ENCODE measurements at places on chromosomes 2 and 18.

- no peak for DNase-seq
Measured at GRCh38 chr2:228866781-228867180, 404.3 kb downstream of the PID1 start.

DNA sequence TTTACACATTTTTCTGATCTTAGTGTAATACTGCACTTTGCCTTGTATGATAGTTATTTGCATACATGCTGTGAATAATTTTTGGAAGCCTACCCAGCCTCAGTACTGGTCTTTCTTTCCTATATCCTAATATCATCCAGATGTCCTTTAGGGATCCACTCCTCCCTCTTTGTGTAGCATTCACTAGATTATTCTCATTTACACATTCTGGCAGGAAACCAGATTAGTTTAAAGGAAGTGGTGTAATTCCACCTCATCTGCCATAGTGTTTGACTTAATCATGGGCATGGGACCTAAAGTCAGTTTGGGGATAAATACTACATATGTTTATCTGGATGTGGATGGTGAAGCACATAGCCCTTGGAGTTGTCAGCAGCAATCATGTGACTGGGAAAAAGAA, 444.9 kb upstream of the MAP2 start:
- DNase-seq: no peak

- no peak for DNase-seq
Measured at GRCh38 chr2:120682654-120683053, 53.0 kb upstream of the GLI2 start.

DNA sequence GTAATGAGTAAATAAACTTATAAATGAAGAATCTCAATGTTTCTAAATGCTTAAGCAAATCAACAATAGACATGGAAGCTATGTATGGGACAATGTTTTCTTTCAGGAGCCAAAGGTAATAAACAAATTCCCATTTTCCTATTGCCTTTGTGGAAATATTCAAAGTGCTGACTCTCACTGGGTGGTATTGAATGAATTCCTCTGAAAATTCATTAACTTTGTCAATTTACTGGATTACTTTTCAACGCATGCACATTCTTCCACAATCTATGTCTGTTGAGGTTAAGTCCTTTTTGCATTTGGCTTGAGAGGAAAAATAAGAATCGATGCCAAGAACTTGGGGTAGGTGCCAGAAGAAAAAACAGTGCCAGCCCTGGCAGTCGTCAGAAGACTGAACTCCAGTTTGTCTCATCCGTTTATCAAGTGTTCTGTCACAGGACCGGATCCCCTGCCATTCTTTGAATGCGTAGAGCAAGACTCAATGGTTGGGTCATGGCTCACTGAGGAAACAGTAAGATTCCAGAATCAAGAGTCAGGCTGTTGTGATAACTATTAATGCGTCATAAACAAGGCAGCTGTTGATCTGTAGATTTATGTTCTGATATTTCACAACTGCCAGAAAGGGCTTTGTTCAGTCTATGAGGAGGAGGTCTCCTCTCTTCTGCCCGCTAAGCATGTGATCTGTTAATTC, 133.3 kb downstream of the GFPT1 start:
- no peak for DNase-seq

GRCh38 chr18:70321616-70322015, 32.8 kb downstream of the SOCS6 start:
- no peak for DNase-seq

GRCh38 chr2:6630209-6630608, 235.5 kb downstream of the CMPK2 start:
- no peak for DNase-seq

DNA sequence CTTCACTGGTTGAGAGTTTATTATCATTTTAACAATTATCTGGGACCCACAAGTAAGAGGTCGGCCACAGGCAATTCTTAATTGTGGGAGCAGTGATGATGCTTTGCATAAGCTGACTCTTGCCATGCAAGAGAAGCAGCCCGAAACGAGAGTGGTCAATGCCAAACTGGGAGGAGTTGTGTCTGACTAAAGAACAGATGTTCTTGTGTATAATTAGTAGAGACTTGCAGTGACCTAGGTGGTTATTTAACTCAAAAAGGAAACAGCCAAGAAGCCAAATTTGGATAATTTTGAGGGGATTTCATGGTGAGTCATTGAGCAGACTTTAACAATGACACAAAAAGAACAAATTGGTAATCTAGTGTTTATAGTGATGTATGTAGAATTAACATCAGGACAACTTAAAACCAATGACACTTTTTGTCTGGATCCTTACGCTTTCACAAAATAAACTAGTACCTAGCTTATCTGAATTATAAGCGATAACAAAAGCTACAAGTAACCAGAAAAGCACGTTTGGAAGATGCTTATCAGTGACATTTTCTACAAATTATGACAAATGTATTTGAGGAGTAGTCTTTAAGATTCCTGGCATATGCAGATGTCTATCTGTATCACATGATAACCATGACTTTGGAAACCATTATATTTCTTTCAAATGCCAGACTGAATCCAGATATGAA, 184.7 kb upstream of the DLGAP1 start:
- DNase-seq: no peak

DNA sequence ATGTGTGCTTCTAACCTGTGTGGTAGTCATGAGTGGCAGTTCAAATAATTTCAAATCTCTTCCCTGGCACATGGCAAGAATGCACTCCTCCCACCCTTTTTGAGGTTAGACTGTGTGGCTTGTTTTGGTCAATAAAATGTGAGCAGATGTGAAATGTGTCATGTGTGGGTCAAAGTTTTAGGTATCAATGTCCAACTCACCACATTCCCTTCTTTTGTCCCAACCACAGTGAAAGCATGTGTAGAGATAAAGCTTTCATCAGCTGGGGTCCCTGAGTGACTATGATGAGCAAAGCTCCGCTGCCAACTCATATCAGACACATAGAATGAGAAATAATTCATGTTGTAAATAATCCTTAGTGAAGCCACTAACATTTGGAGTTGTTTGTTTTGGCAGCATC, 118.2 kb downstream of the PAX3 start:
- DNase-seq: no peak

DNA sequence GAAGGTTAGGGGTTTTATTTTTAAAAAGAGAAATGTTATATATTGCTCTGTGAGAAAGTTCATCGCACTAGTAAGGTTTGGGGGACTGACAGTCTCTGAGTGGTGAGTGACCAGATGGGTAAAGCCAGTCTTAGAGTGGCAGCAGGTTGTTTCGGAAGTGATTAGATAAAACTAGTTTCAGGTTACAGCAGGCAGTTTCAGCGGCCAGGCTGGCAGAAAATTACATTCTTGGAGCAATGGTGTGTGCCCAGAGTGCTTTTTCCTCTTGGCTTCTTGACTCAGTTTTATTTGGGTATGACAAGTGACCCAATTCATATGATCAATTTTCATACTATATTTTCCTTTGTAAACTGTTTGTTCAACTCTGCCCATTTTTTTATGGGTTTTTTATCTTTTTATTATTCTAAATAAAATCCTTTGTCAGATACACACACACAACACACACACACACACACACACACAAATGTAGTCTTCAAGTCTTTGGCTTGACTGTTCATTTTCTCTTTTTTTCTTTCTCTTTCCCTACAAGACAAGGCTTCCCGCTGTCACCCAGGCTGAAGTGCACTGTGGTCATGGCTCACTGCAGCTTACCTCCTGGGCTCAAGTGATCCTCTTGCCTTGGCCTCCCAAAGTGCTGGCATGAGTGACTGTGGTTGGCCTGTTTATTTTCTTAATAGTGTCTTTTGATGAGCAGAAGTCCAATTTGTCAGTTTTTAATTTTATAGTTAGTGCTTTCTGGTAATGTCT, 30.9 kb downstream of the RALBP1 start:
- DNase-seq: no peak

GRCh38 chr2:39837856-39838453, 58.9 kb upstream of the THUMPD2 start:
- peak; percentile 36 for DNase-seq

- DNase-seq: no peak
Measured at GRCh38 chr2:31078579-31079105, 59.6 kb downstream of the GALNT14 start.

DNA sequence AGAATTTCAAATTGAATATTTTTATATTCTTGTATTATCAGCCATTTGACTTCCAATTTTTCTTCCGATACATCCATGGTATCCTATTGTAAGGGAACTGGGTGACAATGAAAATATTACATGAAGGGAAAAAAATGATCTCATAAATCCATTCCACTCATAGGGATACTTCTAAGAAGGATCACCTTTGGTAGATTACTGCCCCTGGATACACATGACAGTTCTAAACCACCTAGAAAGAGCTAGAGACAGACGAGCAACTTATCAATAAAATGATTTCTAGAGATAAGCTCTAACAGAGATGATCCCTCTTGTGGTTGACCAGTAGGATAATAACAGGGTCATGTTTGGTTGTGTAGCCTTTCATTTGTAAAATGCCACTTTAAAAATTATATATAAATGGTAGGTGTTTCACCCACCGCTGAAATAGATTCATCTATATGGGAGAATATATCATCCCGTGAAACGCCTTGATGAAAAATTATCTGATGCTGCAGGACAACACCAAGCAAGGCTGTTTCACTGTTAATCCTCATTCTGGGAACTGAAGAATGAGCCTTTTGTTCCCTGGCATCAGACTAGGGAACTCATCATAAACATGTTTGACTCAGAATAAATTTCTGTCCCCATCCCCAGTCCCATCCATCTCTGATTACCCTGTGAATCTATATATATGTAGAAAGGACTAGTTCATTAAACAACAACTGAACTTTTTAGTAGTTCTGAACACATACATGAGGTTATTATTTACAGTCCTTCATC, 180.0 kb downstream of the TCF4 start:
- DNase-seq: no peak

GRCh38 chr2:171487803-171488259, 34.4 kb upstream of the CYBRD1 start:
- DNase-seq: no peak

GRCh38 chr2:235468978-235469655, 24.7 kb upstream of the AGAP1 start:
- DNase-seq: no peak

DNA sequence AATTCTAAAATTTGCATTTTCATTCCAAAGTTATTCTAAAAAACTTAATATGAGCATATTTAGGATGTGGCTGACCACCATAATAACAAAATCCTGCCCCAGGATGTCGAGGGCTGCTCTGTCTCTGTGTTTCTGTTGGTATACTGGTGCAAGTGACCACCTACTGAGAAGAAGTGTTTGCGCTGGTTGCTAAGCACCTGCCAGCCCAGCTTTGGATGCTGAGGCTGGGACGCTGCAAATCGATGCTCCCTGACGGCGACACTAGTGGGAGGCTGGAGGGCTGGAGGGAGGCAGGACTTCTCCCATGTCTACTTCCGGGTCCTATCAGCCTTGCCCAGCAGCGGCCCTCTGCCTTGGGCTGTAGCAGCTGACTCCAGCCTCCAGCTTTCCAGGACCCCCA, 45.0 kb downstream of the LAMA1 start:
- no peak for DNase-seq

DNA sequence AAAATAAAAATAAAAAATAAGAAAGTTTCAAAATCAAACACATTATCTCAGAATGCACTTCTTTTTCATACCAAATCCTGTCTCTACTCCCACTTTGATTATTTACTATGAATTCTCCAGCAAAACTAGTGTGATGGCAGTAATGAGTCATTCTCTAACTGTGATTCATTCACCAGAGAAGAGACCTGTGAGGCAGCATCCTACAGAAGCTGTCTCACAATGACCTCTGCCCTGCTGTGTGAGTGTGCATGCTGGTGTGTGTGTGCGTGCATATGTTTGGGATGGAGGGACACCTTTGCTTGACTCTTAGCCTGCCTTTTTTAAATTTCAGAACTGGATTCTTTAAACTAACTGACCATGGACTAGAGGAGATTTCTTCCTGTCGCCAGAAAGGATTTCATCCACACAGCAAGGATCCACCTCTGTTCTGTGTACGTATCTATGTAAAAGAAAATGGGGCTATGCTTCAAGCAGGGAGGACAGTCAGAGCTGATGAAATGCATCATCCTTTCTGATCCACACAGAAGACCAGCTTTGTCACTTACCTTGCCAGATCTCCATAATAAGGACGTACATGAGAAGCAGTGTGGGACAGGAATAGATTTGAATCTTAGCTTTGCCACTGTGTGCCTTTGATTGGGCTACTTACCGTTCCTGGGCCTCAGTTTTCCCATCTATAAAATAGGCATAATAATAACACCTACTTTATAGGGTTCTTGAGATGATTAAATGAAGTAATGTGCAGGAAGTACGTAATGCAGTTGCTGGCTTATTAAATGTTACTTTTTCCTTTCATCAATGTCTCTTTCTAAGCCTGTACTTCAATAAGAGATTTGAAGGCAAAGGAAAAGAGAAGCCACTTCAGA, 31.2 kb downstream of the STAMBP start:
- DNase-seq: no peak

GRCh38 chr2:1641523-1641922, 102.8 kb downstream of the PXDN start:
- DNase-seq: peak; percentile 38

GRCh38 chr2:42359965-42360483, 993 bp downstream of the COX7A2L start:
- no peak for DNase-seq

GRCh38 chr2:205024822-205025518, 479.7 kb downstream of the PARD3B start:
- DNase-seq: no peak

- no peak for DNase-seq
Measured at GRCh38 chr2:42113452-42113851, 55.7 kb upstream of the EML4 start.

DNA sequence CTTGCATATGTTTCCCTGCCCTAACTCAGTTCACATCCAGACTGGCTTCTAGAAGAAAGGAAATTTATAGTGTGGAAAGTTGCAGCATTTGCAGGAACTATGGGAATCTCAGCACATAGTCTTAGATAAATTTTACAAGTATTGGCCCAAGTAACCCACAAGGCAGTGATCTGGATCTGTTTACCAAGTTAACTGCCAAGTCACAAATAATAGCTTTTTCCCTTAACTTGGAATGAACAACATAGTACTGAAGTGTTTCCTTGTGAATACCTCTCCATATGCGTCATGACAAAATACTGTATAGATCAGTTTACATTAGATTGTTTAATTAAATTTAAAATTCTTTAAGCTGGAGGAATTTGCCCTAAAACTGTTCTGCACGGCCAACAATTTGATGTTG, 255.8 kb upstream of the EPAS1 start:
- DNase-seq: no peak

DNA sequence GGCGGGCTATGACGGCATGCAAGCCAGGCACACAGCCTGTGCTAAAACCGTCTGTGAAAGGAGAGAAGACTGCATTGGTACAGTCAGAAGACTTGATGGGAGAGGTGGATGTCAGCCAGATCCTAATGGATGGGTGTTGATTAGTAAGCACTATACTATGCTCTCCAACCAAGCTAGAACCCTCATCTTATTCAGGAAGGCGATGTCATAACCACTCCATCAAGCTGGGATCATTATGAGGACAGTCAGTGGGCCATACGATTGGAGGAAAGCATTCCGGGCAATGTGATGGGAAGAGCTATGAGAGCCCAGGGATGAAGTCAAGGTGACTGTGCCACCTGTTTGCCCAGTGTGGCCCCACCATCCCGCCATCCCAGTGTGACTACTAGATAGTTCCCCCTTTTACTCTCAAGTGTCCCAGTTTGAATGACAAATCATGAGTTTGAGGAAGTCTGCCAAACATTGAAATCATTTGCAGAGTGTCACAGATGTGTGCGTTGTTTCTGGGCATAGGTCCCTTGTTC, 66.4 kb downstream of the MRPS9 start:
- no peak for DNase-seq

Measured in NT2/D1 (cell line).